ENCODE measurements at places on chromosomes 3 and 15. TPM values are rescaled to one million over a fixed set of nuclear protein-coding genes. Genes with fewer than 3 reads are reported as not detected.

GRCh38 chr3:130712718-130713423 lies 33.8 kb downstream of the PIK3R4 start:
- no peak for DNase-seq

GRCh38 chr15:91839867-91840266 lies 13.6 kb upstream of the SLCO3A1 start:
- no peak for DNase-seq

DNA sequence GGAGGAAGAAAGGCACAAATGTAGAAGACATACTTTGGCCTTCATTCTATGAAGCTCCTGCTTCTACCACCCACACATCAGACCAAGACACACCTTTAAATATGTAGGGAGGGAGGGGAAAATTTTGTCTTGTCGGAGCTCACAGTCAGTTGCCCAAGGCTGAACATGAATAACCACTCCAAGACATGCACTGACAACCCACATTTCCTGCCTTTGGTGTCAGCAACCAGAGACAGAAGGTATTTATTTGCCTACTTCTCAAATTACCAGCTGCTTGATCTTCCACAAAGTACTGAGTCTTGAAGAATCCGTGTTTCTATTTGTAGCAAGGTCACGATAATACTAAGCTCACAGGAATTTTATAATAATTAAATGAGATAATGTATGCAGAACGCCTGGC lies 169.7 kb downstream of the KCNMB2 start:
- DNase-seq: no peak

GRCh38 chr3:186849374-186849975 lies 7.0 kb downstream of the ADIPOQ start:
- no peak for DNase-seq

DNA sequence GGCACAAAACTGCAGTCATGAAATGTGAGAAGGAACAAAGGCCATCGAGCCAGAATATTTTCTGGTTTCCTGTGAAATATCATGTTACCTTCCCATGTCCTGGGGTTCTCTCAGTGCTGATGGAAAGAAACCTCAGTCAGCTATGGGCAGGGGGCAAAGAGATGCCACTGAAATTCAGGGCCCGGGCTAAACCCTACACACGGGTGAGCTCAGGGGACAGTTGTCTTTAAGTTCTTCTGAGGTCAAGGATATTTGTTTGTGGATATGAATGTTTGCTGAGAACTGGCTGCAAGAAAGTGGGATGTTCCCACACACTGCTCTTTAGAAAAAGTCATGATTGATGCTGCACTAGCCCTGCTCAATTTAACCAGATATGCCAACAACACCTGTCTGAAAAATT lies 187.2 kb downstream of the MEX3B start:
- DNase-seq: no peak

GRCh38 chr15:27820722-27821121 lies 278.4 kb downstream of the OCA2 start:
- DNase-seq: no peak

DNA sequence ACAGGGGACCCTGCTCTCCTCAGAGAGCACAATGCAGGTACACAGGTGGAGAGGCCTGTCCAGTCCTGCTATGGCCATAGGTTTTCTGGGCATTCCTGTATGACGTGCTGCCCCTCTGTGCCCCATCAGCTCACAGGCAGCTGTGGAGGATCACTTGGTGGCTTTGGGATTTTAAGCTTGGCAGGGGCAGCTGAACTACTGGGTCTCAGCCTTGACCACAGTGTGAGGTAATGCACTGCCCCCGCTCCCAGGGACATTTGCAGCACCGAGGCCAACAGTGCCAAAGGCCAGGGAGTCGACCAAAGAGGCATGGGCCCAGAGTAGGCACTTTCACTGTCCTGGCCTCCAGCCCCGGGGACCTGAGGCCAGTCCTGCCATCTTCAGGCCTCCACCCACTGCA lies 46.2 kb downstream of the ZDHHC3 start:
- DNase-seq: no peak

DNA sequence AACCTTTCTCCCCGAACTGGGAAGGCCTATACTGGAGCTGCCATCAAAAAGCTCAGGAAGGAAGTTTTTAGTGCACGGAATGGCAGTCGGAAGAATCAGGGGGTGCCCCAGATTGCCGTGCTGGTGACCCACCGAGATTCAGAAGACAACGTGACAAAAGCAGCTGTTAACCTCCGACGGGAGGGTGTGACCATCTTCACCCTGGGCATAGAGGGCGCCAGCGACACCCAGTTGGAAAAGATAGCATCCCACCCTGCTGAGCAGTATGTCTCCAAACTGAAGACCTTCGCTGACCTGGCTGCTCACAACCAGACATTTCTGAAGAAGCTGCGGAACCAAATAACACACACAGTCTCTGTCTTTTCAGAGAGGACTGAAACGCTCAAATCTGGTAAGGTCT lies 48.2 kb downstream of the COL6A6 start:
- no peak for DNase-seq

- no peak for DNase-seq
These were observed 32.5 kb downstream of the DMXL2 start for GRCh38 chr15:51589881-51590568.

DNA sequence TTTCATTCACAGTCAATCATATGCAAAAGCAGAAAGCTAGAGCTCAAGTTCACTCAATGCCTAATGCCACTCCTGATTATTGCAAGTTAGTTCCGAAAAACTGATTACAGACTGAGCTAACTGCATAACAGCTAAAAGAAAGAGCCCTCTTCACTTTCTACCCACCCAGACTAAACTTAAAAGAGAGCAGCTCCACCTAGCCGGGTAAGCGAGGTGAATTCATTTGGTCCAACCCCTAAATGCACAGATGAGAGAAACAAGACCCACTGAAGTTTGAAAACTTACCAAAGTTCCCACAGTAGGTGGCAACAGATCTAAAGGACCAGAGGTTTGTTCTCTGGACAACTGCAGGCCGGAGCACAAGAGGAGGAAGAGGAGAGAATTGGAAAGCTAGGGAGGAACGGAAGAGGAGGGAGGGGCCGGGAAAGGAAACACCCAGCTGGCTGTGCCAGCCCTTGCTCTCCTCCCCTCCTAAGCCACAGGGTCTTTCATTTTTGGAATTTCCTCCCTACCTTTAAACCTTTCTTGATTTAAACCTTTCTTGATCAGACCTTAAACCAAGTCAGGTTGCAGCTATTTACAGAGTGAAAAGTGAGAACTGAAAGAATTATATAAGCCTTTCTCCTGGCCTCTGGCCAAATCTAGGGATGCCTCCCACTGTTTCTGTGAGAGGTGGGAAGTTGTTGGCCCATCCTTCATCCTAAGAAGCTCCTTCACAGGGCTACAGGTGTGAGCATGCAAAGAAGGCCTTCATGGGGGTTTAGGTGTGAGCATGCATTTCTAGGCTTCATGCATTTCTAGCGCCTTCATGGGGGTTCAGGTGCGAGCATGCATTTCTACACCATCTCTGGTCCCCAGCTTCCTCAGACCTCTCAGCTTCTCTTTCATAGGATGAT lies 114.7 kb upstream of the LMOD3 start:
- no peak for DNase-seq

DNA sequence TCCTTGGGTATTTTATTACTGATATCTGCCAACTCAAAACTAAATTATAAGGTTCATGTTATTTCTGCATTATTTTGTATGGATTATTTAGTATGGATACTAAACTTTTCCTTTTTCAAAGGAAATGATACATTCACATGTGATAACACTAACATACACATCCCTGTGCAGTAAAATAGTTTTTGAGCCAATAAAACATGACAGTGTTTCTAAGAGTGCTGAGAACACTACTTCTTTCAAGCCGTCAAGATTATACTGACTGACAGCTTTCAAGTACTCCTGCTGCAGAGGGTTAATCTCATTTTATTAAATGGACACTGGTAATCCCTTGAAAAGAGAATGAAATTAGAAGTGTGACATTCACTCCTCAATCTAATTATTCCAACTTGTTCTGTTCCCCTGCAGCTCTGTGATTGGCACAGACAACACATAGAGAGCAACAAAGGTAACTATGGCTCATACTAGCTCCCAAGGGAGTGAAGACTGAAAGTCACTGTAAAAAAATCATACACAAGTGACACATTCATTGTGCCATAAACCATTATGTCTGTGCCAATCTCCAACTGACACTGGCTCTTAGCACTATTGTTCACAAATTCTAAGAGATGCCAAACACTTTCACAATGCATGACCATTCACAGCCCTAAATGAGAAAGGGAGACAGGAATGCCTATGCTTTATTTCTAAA lies 468.6 kb downstream of the SHQ1 start:
- no peak for DNase-seq

DNA sequence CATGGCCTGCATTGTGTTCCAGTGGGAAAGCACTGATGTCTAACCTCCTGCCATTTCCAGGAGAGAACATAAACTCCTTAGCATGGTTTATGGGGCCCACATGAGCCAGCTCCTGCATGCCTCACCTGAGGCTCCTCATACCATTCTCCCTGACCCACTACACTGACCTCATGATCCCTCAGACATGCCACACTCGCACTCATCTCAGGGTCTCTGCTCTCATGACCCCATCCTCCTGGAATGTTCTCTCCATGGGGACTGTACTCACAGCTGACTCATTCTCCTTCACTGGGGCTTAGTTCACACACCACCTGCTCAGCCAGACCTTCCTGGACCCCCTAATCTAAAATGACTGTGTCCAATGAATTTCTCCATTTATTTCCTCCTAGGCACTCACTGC lies 4.0 kb upstream of the LMCD1 start:
- no peak for DNase-seq

- no peak for DNase-seq
These were observed 56.7 kb downstream of the CCNL1 start for GRCh38 chr3:157103280-157103679.

DNA sequence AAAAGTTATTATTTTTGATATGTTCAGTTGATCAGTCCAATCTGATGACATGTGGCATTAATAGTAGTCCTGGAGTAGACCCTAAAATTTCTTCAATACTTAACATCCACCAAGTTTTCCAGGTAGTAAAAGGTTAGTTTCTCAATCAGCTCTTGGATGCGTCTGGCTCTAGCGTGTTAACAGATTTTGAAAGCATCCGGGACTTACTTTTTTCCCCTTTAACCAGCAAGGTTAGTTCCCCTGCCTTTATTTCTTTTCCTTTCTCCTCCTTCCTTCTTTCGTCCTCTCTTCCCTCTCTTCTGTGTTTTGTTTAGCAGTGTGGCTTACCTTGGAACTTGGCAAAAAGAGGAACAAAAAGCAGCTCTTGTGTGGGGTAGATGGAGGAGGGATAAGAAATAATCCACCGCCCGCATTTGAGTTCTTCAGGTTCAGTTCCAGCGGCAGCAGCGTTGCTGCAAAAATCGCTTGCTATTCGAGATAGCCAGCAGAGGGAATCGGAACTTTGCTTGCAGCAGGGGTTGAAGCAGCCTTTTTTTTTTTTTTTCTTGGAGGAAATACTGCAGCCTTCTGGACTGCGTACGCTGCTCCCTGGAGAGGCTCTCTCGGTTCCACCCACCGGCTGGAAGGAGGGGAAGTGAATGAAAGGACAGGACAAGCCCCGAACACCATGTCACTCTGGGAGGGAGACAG lies at the start of gene RBMS3:
Gene RBMS3 (plus strand): TSS at position 668 of the 690 bp plus-strand sequence.
- peak; percentile 38 for DNase-seq

DNA sequence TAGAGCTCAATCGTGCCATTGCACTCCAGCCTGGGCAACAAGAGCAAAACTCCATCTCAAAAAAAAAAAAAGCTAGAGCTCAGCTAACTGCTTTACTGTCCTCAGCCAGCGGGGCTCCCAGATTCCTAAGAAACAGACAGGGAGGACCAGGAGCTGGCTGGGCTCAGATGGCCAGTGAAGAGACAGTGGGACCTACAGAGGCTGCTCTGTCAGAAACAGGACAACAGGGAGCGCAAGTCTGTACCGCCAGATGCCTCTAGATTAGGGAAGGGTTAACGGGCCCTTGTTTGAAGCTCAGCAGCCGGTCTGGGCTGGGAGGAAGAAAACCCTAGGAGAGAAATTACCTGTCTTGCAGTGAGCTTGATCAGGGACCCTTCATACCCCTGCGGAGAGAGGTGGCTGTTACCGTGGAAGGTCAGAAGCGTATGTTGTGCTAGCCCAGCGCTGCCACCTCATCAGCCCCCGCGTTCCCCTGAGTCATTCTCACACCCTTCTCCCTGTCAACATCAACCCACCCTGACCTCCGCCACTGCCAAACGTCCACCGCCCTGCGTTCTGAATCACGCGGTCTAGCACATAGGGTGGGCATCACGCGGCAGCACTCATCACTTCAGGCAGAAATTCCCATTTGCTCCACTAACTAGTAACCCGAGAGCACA lies 25.3 kb downstream of the RBPMS2 start:
- DNase-seq: no peak

DNA sequence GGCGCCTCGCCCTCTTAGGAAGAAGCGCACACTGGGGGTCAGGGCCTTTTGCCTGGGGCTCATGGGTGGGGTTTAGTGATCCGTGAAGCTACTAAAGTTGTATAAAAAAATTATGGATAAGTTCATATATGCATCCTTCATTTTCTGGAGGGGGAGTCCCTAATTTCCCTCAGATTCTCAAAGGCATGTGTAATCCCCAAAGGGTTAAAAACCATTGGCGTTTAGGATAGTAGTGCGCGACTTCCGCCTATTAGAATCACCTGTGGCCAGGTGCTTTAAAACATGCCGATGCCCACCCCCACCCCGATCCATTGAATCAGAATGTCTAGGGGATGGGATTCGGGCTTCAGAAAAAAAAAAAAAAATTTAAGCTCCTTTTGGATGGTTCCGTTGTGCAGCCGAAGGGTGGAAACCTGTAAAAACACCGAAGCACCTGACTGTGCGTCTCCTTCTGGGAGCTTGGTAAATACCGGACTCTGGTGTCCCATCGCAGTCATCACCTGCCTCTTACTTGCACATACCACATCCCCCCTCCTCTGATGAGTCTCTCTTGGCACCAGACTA lies 570 bp downstream of the APH1B start:
- no peak for DNase-seq

DNA sequence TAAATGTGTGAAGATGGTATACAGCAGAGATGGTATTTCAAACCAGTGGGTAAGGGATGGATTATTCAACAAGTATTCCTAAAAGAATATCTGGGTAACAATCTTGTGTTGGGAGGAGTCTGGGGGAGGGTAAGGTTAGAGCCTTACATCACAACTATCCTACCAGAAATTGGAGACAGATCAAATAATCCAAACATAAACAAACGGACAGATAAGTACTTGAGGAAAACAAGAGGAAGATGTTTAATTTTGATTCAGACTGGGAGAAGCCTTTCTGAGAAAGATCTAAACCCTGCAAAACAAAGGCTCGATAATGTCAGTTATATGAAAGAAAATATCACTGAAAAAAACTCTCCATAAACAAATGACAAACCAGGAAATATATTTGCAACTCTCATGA lies 77.9 kb downstream of the SLC9A9 start:
- DNase-seq: no peak

GRCh38 chr3:108623504-108623903 lies 34.0 kb downstream of the DZIP3 start:
- no peak for DNase-seq

- no peak for DNase-seq
These were observed 148.6 kb downstream of the IMPG2 start for GRCh38 chr3:101171681-101172191.

- no peak for DNase-seq
These were observed 29.0 kb downstream of the NME9 start for GRCh38 chr3:138300647-138301046.

Gene SNTN
- not detected for total RNA-seq

Gene DET1
- 14.4 TPM for total RNA-seq

Gene SNURF
- total RNA-seq: 27.0 TPM

Gene ZMYND10
- 0.54 TPM for total RNA-seq

Gene FES
- 29.4 TPM for total RNA-seq

Gene TM4SF1
- total RNA-seq: 43.5 TPM

Gene MESP1
- 0.89 TPM for total RNA-seq

Gene SCN5A
- total RNA-seq: 1.8 TPM

Gene SH2D7
- not detected for total RNA-seq
